ENCODE measurements at places on chromosomes 13 and 19.
A peak's percentile ranks its signal among the peaks of the same experiment; 100 is the strongest.

DNA sequence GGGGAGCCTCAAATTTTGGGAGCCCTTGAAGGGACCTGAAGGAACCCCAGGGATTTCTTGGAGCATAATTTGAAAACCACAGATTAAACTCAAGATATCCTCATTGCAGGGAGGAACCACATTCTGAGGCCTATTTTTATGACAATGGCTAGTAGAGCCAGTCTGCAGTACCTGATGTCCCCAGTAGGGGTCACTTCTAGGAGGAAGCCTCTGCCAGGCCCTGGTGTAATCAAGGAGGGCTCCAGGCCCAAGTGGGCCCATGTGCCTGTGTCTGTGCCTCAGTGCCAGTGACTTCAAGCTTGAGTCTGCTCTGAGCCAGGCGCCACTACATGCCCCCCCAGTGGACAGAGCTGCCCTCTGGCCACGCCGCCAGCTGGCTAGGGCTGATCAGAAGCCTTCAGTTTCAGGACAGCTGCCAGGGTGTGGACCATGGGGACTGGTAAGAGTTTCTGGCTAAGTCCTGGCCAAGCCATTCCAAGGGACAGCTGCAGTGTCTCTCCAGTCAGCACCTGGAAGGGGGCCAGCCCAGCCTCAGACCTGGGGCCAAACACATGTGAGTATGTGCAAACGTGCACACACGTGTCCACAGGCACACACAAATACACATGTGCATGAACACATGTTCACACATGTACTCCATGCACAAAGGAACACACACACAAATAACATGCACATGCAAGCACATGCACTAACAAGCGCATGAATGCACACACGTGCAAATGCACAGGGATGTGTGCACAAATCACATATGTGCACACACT is 20.5 kb upstream of the SLC7A10 start:
- no peaks in the 10 kb centered on the region for H3K27me3 ChIP-seq
- no peak overlapping the region for H3K27ac ChIP-seq

GRCh38 chr19:12611361-12611699 is 610 bp downstream of the ZNF791 start:
- H3K36me3 ChIP-seq: peaks cover 6% of the 10 kb centered on the region
- H3K27me3 ChIP-seq: no peaks in the 10 kb centered on the region
- peaks cover 37% of the 10 kb centered on the region for H3K4me1 ChIP-seq
- peak overlapping the region; percentile 86 for H3K27ac ChIP-seq

GRCh38 chr13:110944121-110944967 is 29.5 kb upstream of the ANKRD10 start:
- no peak overlapping the region for H3K4me3 ChIP-seq
- no peaks in the 10 kb centered on the region for H3K27me3 ChIP-seq
- H3K4me1 ChIP-seq: no peaks in the 10 kb centered on the region

DNA sequence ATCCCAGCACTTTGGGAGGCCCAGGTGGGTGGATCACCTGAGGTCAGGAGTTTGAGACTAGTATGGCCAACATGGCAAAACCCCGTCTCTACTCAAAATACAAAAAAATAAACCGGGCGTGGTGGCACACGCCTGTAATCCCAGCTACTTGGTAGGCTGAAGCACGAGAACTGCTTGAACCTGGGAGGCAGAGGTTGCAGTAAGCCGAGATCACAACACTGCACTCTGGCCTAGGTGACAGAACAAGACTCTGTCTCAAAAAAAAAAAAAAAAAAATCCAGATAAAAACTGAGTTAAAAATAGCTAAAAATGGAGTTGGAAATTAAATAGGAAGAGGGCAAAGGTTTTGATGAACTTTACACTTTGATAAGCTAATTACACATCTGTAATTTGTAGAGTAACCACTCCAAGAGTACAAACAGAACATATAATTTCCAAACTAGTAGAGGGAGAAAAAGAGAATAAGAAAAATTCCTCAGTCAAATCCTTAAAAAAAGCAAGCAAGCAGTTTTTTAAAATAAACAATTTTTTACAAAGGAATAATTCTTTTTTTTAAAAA is 10.3 kb downstream of the TGDS start:
- H3K27ac ChIP-seq: no peak overlapping the region
- DNase-seq: no peak
- no peaks in the 10 kb centered on the region for H3K4me1 ChIP-seq
- no peaks in the 10 kb centered on the region for H3K27me3 ChIP-seq
- H3K36me3 ChIP-seq: peaks cover 89% of the 10 kb centered on the region

- H3K27ac ChIP-seq: no peak overlapping the region
- H3K36me3 ChIP-seq: no peaks in the 10 kb centered on the region
- no peak overlapping the region for H3K4me3 ChIP-seq
- DNase-seq: no peak
- no peaks in the 10 kb centered on the region for H3K27me3 ChIP-seq
Measured at GRCh38 chr19:5182751-5183150, 157.9 kb downstream of the PTPRS start.

GRCh38 chr19:11151181-11151580 is 4.4 kb downstream of the SPC24 start:
- no peak for DNase-seq
- H3K36me3 ChIP-seq: peaks cover 19% of the 10 kb centered on the region
- H3K27me3 ChIP-seq: no peaks in the 10 kb centered on the region

- no peaks in the 10 kb centered on the region for H3K4me1 ChIP-seq
- H3K36me3 ChIP-seq: no peaks in the 10 kb centered on the region
- H3K27ac ChIP-seq: no peak overlapping the region
- no peaks in the 10 kb centered on the region for H3K27me3 ChIP-seq
- no peak overlapping the region for H3K4me3 ChIP-seq
Measured at GRCh38 chr13:46478651-46479050, 74.3 kb upstream of the LRCH1 start.

GRCh38 chr13:23883255-23883654 is 5.9 kb downstream of the MIPEP start:
- peaks cover 4% of the 10 kb centered on the region for H3K4me1 ChIP-seq
- no peak overlapping the region for H3K4me3 ChIP-seq
- no peak for DNase-seq
- H3K27me3 ChIP-seq: no peaks in the 10 kb centered on the region
- no peak overlapping the region for H3K27ac ChIP-seq

DNA sequence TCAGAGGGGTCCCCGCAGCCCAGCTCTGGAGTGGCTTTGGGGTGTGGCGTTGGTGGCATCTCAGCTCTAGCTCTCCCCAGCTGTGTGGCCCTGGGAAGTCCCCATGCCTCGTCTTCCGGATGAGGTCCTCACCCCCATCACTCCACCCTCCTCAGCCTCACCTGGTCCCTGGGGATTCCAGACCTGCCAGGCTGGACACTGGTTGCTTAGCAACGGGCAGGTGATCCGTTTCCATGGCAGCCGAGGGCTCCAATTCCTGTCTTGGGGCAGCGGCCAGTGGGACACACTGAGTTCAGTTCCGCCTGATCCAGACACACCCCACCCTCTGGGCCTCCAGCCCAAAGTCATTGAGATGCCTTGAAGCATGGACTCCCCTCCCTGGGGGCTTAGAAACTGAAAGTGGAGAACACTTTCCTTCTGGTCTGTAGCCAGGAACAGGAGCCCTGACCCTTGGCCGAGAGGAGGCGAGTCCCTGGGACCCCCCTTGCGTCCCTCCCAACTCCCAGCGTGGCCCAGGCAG is 7.7 kb upstream of the MISP start:
- H3K4me1 ChIP-seq: no peaks in the 10 kb centered on the region
- DNase-seq: no peak
- H3K4me3 ChIP-seq: no peak overlapping the region
- no peak overlapping the region for H3K27ac ChIP-seq

DNA sequence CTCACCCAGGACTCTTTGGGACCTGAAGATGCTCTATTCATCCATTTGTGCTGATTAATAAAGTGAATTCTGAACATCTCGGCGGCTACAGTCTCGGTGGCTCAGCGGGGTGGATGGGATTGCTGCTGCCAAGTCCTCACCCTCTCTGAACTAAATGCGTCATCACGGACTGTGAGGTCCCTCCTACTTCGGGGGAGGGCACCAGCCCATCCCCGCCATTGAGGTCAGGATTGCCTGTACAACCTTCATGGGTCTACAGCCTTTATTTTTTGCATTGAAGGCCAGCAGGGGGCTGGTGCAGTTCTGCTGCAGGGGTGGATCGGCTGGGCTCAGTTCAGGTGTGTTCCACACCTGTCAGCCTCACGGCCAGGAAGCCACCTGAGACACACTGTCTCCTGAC is 181.8 kb downstream of the COL4A1 start:
- H3K36me3 ChIP-seq: no peaks in the 10 kb centered on the region
- DNase-seq: no peak
- H3K27ac ChIP-seq: no peak overlapping the region
- peaks cover 13% of the 10 kb centered on the region for H3K4me1 ChIP-seq

DNA sequence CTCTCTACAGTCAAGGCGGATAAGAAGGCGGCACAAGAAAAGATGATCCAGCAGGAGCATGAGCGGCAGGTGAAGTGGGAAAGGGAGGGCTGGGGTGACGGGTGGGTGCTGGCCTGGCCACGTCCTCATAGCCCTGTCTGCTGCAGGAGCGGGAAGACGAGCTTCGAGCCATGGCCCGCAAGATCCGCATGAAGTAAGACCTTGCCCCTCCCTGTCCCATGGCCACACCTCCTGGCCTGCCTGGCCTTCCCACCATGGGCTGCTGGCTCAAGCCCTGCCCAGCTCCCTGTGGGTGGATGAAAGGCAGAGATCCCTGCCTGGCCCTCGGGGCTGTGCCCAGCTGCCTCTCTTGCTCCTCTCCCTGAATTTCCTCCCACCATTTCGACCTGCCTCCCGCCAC is 7.2 kb downstream of the ZNF296 start:
- no peak overlapping the region for H3K27ac ChIP-seq
- no peak overlapping the region for H3K4me3 ChIP-seq
- H3K36me3 ChIP-seq: peaks cover 86% of the 10 kb centered on the region
- peaks cover 2% of the 10 kb centered on the region for H3K4me1 ChIP-seq
- DNase-seq: no peak

DNA sequence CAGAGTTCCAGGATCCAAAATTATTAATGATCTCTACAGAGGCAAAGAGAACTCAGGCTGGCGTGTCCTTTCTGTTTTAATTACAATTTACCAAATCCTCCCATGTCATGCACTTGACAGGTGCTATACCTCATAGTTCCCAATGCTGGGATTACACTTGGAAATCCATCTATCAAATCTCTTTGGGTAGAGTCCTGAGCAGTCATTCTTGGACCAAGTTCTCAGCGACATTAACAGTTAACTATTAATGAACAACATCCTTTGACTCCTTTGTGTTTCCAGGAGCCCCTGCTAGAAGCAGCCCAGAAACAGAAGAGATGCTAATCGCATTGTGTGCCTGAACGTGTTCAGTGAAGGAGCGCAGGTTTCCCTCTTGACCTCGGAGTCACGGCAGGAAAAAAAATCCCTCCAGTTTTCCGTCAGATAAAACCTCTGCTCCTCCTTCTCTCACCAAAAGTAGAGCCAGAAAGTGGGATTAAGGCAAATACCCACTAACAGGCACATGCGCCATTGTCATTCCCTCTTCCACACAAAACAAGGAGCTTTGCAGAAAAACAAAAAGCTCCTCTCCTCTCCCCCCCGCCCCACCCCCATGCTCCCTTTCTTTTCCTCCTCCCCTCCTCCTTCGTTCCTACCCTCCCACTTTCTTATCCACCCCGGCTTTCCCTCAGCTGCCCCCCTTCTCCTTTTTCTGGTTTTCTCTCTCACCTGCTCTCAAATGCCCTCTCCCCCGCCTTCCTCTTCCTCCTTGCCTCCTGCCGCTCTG is 224.7 kb downstream of the ZIC5 start:
- H3K4me1 ChIP-seq: no peaks in the 10 kb centered on the region
- no peaks in the 10 kb centered on the region for H3K27me3 ChIP-seq
- H3K4me3 ChIP-seq: no peak overlapping the region
- H3K36me3 ChIP-seq: no peaks in the 10 kb centered on the region

- H3K27me3 ChIP-seq: peaks cover 3% of the 10 kb centered on the region
- no peak overlapping the region for H3K4me3 ChIP-seq
- no peak overlapping the region for H3K27ac ChIP-seq
- no peak for DNase-seq
Measured at GRCh38 chr19:18894254-18895037, 1.5 kb downstream of the CERS1 start.

DNA sequence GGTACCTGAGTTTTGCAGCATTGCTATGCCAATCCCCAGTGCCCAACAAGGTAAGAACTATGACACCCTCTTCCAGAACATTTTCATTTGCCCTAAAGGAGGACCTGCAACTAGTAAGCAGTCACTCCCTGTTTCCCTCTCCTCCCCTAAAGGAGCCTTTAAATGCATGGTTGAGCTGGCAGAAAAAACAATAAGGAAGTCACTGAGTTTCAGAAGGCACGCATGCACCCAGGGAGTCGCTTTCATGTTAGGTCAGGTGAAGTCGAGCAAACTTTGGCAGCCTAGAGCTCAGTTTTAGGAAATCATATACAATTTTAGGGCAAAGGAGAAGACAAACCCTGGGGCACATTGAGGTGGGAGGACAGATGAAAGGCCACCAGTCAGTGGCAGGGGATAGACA is 11.8 kb downstream of the NLRP11 start:
- DNase-seq: no peak
- no peak overlapping the region for H3K27ac ChIP-seq
- no peaks in the 10 kb centered on the region for H3K27me3 ChIP-seq
- H3K4me1 ChIP-seq: no peaks in the 10 kb centered on the region
- H3K36me3 ChIP-seq: no peaks in the 10 kb centered on the region
- no peak overlapping the region for H3K4me3 ChIP-seq

DNA sequence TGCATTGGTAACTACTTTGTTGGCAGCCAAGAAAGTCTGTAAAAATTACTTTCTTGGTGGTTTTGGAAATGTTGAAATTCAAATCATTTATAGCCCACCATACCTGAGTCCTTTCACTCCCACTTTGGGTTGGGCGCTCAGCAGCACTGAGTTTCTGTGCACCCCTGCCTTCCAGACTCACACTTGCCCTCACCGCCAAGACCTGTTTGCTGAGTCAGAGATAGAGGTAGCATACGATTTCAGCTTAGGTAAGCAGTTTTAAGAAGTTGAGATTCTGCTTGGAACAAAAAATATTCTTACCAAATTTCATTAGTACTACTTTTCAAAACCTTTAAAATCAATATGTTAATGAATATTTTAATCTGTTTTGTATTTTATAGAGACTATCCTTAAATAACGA is 12.6 kb downstream of the MPHOSPH8 start:
- no peak overlapping the region for H3K27ac ChIP-seq
- H3K4me1 ChIP-seq: no peaks in the 10 kb centered on the region
- H3K4me3 ChIP-seq: no peak overlapping the region
- peaks cover 76% of the 10 kb centered on the region for H3K36me3 ChIP-seq

DNA sequence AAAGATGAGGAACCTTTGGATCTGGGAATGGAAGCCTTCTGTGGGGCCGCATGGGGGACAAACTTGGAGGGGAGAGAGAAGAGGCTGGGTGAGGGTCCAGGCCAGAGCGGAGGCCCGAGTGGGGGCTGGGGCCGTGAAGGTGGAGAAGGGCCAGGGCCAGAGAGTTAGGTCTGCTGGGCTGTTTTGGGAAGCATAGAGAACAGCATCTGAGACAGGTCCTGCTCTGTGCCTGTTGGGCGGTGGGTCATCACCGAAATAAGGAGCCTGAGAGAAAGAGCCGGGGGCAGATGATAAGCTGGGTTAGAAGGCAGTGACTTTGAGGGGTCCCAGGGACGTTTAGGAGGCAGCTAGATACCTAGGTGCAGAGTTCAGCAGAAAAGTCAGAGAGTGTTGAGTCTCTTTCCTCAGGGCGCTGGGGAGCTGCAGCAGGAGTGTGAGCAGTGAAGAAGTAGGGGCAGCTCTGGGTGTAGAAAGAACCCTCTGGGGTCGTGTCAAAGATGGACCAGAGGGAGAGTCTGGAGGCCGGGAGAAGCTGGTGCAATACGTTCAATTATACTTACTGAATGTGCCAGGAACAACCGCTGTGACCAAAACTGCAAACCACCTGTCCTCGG is 2.7 kb downstream of the SPACA6 start:
- DNase-seq: no peak
- no peaks in the 10 kb centered on the region for H3K36me3 ChIP-seq
- H3K4me3 ChIP-seq: no peak overlapping the region
- no peaks in the 10 kb centered on the region for H3K27me3 ChIP-seq
- peaks cover 5% of the 10 kb centered on the region for H3K4me1 ChIP-seq
- H3K27ac ChIP-seq: no peak overlapping the region
